ENCODE measurements at places on chromosomes 3 and 15.

DNA sequence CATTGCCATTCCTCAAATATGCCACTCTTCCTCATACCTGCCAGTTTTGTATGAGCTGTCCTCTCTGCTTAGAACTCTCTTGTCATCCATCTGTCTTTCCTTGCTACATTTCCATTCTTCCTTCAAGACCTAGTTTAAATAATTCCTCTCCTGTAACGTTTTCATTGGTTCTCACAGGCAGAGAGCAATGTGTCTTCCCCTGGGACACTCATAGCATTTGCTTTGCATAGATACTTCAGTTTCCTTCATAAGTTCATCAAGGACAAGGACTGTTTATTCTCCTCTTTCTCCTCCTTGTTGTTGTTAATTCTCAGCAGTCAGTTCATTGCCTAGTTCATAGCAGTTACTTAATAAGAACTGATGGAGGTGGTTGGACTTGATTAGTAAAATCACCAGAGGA is 10.5 kb downstream of the NR2C2 start:
- DNase-seq = no peak

DNA sequence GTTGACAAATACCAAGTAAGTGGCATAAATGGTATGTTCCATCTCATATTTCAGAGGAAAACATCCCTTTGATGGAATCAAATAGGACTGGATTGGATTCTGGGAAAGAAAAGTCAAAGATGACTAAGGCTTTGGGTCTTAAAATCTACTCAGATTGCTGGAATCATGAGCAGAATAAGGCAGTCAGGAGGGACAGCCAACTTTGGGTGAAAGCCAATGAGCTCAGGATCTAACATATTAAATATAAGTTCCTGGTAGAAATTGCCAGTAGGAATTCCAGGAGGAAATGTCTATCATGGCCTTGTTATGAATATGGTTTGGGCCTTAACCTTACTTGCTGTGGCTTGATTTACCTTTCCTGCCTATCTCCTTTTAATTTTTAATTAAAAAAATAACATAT is 55.3 kb downstream of the ISL2 start:
- DNase-seq = no peak

DNA sequence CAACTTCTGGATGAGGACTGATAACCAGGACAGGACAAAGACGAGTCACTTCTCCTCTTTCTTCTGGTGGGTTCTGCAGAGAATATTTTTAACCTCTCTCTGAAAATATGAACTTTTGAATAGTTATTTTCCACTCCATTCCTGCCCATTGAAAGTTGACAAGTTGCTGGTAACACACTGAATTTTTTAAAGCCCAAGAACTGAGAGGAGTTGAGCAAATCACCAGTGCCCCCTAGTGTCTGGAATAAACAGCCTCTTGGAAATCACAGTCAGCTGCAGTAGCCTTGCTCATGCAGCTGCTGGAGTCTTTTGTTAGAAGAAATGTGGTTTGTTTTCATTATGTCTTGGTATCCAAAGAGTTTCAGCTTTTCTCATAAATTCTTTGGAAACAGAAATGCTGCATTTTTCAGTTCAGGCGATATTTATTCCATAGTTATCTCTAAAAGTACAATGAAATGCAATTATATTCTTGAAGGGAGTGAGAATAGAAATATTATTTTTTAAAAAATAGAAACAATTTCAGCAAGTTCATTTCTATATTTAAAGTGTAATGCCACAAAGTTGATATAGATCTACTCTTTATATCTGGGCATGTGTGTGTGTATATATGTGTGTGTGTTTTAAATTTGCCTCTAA is 741.0 kb upstream of the CBLB start:
- DNase-seq = peak; percentile 30

GRCh38 chr3:117272876-117273523 is 563.4 kb downstream of the TUSC7 start:
- DNase-seq = no peak

GRCh38 chr3:139302801-139303113 is 41.1 kb upstream of the MRPS22 start:
- no peak for DNase-seq

GRCh38 chr3:43629741-43630140 is 7.9 kb upstream of the ANO10 start:
- DNase-seq = no peak

DNA sequence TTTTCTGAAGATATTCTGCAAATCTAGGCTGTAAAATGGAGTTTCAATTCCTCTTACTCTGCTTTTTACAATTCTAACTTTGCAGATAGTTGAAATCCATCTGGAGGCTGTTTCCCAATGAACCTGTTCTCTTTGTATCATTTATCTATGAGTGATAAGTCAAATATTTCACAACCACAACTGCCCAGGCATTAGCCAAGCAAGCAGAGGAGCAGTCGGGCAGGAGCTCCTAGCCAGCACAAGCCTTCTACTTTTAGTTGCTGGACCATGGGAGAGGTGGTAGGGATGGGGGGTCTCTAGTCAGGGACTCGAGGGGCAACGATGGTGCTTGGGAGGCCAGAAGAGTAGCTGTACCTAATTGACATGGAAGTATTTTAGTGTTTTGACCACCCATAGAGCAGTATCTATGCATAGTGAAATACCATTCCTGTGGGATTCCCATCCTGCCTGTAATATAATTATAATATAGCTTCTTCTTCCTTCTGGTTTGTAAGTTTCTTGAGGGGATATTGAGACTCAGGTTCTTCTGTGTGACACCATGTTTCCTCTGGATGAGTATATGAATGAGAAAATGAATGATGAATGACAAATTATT is 353.5 kb upstream of the IL12A start:
- no peak for DNase-seq

- DNase-seq = no peak
Observed at GRCh38 chr3:183526838-183527427, 28.6 kb downstream of the KLHL6 start.

Measured in activated T-helper 9 cell treated with anti-CD3 and anti-CD28 coated beads, Interleukin-2, amount 50 U/mL, for 16 hours (primary cell).